NCI-H1436 treated with DMSO at 0.1 percent for 48 hours (cell line): ENCODE measurements at places on chromosomes 13 and 19.

- DNase-seq, result no peak
These were observed 28.1 kb downstream of the MPND start for GRCh38 chr19:4371247-4372164.

DNA sequence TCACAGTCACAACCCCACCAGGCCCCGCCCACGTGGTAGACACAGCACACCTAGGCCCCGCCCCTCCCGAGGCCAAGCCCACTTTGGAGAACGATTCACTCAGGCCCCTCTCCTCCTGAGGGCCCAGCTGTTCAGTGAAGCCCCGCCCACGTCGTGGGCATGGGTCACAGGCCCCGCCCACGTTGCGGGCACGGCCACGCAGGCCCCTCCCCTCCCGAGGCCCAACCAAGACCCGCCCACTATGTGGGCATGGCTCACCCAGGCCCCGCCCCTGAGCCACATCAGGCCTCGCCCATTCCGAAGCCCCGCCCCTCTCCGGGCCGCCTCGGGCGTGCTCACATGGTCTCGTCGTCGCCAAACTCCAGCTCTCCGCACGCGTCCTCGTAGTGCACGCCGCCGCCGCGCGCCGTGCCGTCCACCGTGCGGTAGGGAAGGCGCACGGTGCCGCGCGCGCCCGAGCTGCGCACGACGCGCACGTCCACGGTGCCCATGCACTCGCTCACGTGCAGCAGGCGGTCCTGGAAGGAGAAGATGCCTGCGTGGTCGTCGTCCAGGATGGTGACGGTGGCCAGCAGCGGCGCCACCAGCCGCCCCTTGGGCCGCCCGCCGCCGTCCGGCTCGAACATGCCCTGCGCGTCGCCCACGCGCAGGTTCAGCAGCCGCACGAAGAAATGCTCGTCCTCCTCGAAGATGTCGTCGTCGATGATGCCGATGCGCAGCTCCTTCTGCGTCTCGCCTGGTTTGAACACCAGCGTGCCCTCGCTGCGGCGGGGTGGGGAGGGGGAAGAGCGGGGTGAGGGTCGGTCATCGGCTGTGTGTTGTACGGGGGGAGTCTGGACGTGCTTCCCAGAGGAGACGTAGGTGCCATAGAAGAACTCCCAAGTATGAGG, 24.0 kb downstream of the SLC8A2 start:
- no peak for DNase-seq

DNA sequence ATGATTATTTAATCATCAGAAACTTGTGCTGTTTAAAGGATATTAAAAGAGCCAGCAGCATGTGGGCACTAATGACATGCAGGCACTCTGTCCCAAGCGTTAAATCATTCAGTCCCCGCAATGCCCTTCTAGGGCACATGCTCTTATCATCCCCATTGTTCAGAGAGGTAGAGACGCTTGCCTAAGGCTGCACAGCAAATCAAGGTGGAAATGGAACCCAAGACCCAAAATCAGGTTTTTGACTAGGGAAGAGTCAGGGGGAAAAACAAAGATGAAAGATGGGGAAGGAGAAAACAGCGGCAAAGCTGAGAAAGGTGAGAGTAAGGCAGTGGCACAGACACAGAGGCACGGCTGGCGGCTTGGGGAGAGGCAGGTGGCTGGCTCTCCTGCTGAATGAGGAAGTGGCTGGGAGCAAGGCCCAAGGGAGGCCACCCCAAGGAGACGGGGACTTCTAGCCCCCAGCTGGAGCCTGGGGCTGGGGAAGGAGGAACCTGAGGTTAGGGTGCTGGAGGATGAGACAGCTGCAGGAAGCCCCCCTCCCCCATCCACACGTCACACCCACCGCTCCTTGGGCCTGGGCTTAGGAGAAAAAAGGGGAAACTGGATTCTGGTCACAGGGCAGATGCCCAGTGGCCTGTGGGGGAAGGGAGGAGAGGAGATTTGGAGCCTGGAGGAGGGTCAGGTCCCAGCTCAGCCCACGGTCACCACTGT, 1.0 kb upstream of the TYROBP start:
- DNase-seq, result no peak

DNA sequence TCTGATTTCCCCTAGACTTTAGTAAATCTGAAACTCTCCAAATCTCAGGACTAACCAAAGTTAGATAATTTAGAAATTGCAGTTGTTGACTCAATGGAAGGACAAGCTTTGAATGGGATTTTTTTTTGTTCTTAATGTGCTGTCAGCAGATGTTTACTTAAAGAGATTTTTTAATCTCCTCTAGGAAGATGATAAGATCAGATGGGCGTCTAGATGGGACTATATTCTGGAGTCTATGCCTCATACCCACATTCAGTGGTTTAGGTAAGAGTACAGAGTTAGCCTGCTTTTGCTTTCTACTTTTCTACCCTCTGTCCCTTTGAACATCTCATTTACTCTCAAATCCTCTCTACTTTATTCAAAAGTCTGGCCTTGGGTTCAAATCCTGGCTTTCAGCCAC, 39.3 kb downstream of the TM9SF2 start:
- DNase-seq, result no peak

DNA sequence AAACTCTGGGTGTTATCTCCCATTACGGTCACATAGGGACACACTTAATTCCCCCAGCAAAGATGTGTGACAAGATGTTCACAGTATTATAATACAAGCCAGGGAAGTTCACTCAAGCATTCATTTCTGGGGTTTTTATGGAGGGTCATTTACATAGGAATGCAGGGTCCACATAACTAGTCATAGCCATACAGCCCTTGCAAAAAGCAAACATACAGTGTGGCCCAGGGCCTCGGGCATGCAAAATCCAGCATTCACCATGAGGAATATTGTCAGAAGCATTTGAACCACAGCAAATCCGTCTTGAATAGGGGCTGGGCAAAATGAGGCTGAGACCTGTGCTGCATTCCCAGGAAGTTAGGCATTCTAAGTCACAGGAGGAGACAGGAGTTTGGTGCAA, 13.0 kb upstream of the ZNF460 start:
- no peak for DNase-seq

- DNase-seq, result no peak
These were observed 21.8 kb upstream of the NAXD start for GRCh38 chr13:110593430-110594130.

- no peak for DNase-seq
These were observed 2.5 kb downstream of the TMEM259 start for GRCh38 chr19:1018393-1018792.

DNA sequence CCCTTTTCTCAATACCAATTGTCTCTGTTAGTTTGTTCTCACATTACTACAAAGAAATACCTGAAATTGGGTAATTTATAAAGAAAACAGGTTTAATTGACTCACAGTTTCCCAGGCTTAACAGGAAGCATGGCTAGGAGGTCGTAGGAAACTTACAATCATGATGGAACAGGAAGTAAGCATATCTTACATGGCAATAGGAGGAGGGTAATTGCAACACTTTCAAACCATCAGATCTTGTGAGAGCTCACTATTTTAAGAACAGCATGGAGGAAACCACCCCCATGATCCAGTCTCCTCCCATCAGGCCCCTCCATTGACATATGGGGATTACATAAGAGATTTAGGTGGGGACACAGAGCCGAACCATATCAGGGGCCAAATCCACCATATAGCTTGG, 1210.1 kb upstream of the SPRY2 start:
- DNase-seq, result no peak

- DNase-seq, result no peak
These were observed 53.4 kb downstream of the TSSK6 start for GRCh38 chr19:19461671-19462622.

DNA sequence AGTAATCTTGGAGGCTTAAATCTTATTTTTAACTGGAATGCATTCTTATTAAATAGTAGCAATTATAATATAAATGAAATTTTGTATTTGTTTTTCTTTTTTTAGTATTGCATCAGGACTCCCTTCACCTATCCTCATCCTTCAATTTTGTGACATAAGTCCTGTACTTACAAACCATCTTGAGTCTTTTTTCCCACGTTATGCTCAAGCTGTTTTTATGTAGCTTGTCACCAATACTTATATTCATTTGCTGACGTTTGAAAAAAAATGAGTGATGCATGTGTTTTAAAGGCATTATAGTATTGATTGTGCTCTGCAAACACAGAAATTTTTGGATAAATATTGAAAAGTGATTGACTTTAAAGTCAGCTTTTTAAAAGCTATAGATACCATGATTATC, 888 bp downstream of the GPR18 start:
- no peak for DNase-seq

GRCh38 chr13:43730642-43731041, 56.1 kb downstream of the ENOX1 start:
- no peak for DNase-seq

DNA sequence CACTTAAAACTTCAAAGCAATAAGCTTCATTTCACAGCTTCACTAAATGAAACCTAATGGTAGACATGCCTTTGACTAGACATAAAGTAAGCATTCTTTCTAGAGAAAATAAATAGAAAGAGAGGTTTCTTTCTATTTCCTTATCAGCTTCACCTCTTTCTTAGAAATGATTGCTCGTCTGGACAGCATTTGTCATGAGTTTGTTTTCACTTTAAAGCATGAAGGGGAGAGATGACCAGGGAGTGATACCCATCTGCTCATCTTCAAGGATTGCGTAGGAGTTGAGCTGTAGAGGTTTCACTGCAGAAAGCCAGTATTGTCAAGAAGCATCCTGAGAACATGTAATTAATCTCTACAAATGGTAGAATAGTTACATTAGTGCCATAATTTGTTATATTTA, 61.3 kb downstream of the COL4A2 start:
- no peak for DNase-seq

DNA sequence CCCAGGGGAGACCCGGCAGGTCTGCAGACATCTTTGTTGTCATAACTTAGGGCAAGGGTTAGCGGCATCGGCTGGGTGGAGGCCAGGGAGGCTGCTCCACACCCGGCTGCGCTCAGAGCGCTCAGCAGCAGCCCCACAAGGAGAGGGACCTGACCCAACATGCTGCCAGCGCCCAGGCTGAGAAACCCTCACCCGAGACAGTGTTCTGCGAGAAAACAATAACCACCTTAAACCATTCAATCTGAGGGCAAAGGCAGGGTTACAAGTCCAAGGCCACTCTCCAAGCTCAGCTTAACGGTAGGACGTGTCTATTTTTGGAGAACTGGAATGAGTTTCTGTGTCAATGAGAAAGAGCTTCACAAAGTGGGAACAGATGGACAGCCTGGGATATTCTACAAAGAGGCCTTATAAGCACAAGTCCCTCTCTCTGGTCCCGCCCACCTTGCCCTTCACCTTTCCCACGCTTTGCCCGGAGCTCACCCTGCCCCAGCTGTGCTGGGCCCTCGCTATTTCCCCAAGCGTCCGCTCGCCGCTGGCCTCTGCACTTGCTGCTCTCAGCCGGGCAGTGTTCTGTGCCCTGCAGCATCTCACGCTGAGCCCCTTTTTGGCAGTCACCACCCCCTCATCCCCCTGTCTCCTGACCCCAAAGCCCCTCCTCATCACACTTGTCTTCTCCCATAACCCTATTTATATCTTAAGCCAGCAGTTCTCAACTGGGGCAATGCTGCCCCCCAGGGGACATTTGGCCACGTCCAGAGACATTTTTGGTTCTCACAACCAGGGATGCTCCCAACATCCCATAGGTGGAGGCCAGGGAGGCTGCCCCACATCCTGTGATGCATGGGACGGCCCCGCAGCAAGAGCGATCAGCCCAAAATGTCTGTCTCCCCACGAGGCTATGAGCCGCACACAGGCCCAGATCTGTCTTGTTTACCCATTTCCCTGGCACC, 17.6 kb downstream of the PPP1R12C start:
- DNase-seq, result no peak

DNA sequence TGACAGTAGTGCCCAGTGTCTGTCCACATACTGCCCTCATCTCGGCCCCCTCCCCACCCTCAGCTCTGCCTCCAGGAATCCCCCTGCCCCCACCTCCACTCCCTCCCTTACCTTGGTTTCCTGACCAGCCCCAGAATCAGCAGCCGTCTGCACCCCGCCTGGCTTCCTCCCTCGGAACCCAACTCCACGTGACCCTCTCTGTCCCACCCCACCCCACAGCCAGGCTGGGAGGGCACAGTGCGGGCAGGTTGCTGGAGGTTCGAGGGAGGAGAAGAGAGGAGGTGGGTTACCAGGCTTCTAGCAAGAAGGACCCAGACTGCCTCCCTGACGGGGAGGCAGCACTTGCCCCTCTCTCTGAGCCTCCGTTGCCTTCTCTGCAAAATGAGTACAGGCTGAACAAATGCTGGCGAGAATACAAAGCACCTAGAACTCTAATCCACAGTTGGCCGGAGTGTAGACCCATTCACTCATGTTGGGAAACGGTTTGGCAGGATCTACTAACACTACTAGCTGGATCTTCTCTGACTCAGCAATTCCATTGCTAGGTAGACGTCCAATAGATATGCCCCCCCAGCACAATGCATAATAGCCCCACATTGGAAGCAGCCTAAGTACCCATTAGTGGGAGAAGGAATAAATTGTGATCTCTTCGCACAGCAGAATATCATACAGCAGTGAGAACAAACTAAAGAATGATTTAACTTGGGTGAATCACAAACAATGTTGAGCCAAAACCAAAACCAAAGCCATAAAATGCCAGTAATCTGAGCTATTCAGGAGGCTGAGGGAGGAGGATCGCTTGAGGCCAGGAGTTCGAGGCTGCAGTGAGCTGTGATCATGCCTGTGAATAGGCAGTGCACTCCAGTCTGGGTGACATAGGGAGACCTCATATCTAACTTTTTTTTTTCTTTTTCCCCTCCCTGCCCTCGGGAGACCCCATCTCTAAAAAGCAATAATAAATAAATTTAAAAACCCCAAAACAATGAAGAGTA, at the start of gene RASAL3:
Gene RASAL3, minus strand, starts transcription at position 151 of the 992 bp plus-strand sequence. CDS start 186 bp downstream, outside the sequence.
- DNase-seq, result no peak

GRCh38 chr19:28208745-28209144, 1004.2 kb downstream of the UQCRFS1 start:
- no peak for DNase-seq

GRCh38 chr13:49374585-49375290, 69.1 kb downstream of the CAB39L start:
- DNase-seq, result no peak

- no peak for DNase-seq
These were observed 427.1 kb upstream of the PRR20A start for GRCh38 chr13:56713656-56714055.

- DNase-seq, result no peak
These were observed 40.9 kb upstream of the PSG9 start for GRCh38 chr19:43310221-43310620.

GRCh38 chr13:37446503-37446902, 152.1 kb downstream of the POSTN start:
- no peak for DNase-seq

DNA sequence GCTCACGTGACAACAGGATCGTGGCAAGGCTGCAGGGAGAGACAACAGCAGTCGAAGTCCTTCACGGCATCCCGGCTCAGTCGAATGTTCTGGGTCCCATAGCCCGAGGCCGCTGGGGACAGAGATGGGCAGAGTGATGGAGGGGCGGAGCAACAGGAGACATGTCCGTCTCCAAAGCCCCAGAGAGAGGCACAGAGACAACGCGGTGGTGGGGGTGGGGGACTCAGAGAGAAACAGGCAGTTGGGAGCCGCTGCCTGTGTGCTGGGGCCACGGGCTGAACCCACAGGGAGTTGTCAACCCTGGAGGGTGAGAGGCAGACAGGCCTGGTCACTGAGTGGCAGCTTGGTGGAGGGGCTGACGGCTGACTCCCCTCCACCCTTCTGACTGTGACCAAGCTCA, 20.4 kb downstream of the NOSIP start:
- DNase-seq, result no peak

GRCh38 chr19:35784503-35785338, 9.4 kb downstream of the ARHGAP33 start:
- DNase-seq, result no peak
